ENCODE measurements at places on chromosomes 5 and 9.
A peak's percentile ranks its signal among the peaks of the same experiment; 100 is the strongest.

- H3K27ac ChIP-seq = peak overlapping the region; percentile 47
- H3K36me3 ChIP-seq = no peaks in the 10 kb centered on the region
- DNase-seq = no peak
- H3K27me3 ChIP-seq = no peaks in the 10 kb centered on the region
- H3K4me1 ChIP-seq = peaks cover 3% of the 10 kb centered on the region
- H3K4me3 ChIP-seq = no peak overlapping the region
Observed at GRCh38 chr9:81530310-81530810, 159.0 kb downstream of the TLE1 start.

GRCh38 chr9:75914002-75914401, 23.5 kb downstream of the PCSK5 start:
- H3K4me1 ChIP-seq = no peaks in the 10 kb centered on the region
- no peak overlapping the region for H3K4me3 ChIP-seq
- no peaks in the 10 kb centered on the region for H3K36me3 ChIP-seq
- H3K27ac ChIP-seq = no peak overlapping the region
- no peaks in the 10 kb centered on the region for H3K27me3 ChIP-seq

GRCh38 chr5:151632524-151632923, 41.4 kb upstream of the FAT2 start:
- H3K36me3 ChIP-seq = no peaks in the 10 kb centered on the region
- no peak for DNase-seq
- H3K27ac ChIP-seq = no peak overlapping the region
- H3K27me3 ChIP-seq = no peaks in the 10 kb centered on the region

- H3K4me3 ChIP-seq = no peak overlapping the region
- H3K27ac ChIP-seq = no peak overlapping the region
- no peak for DNase-seq
- H3K27me3 ChIP-seq = no peaks in the 10 kb centered on the region
- H3K36me3 ChIP-seq = no peaks in the 10 kb centered on the region
Observed at GRCh38 chr5:168831383-168831782, 252.2 kb upstream of the PANK3 start.

DNA sequence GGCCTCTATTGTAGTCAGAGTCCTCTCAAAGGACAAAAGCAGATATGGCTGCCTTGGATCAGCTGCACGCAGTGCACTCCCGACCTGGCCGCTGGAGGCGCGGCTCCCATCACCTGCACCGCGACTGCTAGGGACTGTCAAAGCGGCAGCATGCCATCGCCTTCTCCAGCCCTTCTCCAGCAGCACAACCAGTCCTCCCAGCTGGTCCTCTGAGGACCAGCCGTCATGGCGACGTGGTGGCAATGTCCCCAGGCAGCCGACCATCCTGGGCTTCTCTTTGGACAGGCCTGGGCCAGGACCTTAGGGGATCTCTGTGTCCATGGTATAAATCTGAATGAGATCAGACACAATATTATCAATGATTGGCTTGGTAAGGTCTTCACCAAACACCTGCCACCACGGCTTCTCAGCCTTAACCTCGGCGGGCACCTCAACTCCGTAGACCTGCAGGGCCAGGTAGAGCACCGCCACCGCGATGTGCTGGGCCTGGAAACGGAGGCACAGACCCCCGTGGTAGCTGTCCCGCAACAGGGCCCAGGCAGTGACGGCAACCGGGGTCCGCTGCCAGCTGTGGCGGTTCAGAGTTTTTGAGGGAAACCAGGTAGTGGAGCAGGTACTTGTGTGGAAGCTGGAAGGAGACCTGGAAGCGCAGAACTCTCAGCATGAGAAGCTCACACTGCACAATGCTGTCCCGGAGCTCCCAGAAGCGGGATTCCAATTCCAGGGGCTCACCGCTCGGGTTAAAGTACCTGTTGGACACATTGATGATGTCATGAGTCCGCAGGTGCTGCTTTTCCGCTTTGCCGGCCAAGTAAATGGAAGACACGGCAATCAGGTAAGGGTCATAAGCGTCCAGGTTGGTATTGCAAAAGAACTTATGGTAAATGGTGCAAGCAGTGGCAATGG, 8.5 kb downstream of the DUSP1 start:
- H3K27ac ChIP-seq = no peak overlapping the region
- H3K27me3 ChIP-seq = no peaks in the 10 kb centered on the region
- H3K36me3 ChIP-seq = peaks cover 4% of the 10 kb centered on the region

DNA sequence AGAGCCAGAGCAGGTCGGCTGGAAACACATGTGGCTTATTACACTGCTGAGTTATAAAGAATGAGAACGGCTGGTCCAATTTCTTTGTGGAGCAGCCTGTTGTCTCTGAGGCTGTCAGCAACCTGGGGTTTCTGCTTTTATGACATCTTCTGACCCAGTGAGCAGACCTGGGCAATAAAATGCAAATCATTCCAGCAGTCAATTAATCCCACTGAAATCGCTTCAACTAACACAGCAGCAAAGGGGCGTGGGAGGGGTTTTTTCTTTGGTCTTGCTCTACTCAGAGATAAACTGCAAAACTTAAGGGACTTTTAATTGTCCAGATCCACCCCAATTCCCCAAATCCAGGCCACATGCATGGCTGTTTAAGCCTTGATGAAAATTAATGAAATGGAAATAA, 215.7 kb downstream of the SLIT3 start:
- no peaks in the 10 kb centered on the region for H3K27me3 ChIP-seq
- no peak overlapping the region for H3K27ac ChIP-seq
- no peaks in the 10 kb centered on the region for H3K36me3 ChIP-seq
- no peak overlapping the region for H3K4me3 ChIP-seq
- DNase-seq = peak; percentile 21
- H3K4me1 ChIP-seq = no peaks in the 10 kb centered on the region

Data from ascending aorta (tissue), 2 donors.